ENCODE measurements at places on chromosomes 3 and 15.

DNA sequence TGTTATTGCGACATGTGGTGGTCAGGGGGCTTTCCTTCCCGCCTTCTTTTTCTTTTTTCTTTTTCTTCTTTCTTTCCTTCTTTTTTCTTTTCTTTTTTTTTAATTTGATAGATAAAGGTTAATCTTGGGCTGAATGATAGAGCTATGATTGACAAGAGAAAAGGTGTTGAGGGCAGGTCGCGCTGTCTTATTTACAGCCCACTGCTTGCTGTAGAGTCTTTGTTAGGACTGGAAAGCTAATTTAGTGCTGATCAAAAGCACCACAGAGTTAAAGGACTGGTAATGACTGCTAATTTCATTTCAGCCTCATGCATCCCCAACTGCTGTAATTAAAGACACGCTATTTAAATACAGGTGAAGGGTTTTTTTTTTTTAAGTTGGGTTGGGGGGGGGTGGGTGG is 10.6 kb upstream of the SOX2 start:
- DNase-seq = no peak

- no peak for DNase-seq
Observed at GRCh38 chr3:37934631-37935289, 55.8 kb upstream of the VILL start.

GRCh38 chr3:148315756-148316155 is 381.9 kb upstream of the AGTR1 start:
- no peak for DNase-seq

DNA sequence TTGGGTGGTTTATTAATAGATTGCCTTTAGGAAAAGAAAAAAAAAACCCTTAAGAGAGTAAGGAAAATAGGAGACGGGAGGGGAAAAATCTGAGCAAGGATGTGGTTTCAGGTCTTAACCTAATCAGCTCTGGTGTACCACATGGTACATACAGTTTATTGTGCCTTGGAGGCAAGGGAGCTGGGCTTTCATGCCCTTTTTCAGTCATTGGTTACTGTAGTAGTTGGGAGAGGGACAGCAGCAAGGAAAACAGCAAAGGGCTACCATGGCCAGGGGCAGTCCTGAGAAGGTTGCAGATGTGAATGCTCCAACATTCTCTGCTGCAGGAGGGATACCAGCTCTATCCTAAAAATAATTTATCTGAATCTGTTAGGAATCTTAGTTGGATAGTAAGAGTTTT is 5.9 kb downstream of the CMC1 start:
- no peak for DNase-seq

- no peak for DNase-seq
Observed at GRCh38 chr3:190083635-190084034, 37.1 kb downstream of the P3H2 start.

GRCh38 chr3:1661839-1662238 is 436.8 kb upstream of the CNTN4 start:
- DNase-seq = no peak

GRCh38 chr15:41332194-41333025 is at the start of the genes NUSAP1 and OIP5:
Gene NUSAP1 (plus strand): TSS chr15:41332881. CDS start chr15:41332958, 77 bp downstream.
Gene OIP5 (minus strand): TSS chr15:41332591. CDS start chr15:41332561, 30 bp downstream.
- DNase-seq = peak; percentile 95

- DNase-seq = peak; percentile 70
Observed at GRCh38 chr3:170037463-170038433, at the start of gene GPR160. Gene GPR160 (plus strand): TSS chr3:170037995. CDS start chr3:170083973, 45,978 bp downstream.

DNA sequence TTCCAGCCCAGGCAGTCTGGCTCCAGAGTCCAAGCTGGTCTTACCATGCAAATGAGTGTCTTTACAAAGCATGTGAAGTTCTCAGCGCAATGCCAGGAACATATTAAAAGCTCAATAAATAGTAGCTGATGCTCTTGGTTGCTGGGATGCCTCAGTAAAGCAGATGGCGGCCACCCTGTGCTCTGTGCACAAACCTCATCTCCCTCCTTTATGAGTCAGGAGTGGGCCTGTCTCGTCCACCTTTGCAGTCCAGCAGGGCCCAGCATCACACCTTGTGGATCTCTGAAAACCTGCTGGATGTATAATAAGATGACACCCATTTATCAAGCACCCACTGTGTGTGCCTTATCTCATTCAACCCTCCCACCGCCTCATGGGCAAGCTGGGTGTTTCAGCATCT is 42.7 kb downstream of the FAM174B start:
- DNase-seq = no peak

GRCh38 chr15:57923750-57924149 is 141.8 kb downstream of the ALDH1A2 start:
- no peak for DNase-seq

- DNase-seq = no peak
Observed at GRCh38 chr3:195209083-195209846, 61.7 kb downstream of the XXYLT1 start.

- no peak for DNase-seq
Observed at GRCh38 chr15:98955961-98956723, 51.5 kb downstream of the PGPEP1L start.

DNA sequence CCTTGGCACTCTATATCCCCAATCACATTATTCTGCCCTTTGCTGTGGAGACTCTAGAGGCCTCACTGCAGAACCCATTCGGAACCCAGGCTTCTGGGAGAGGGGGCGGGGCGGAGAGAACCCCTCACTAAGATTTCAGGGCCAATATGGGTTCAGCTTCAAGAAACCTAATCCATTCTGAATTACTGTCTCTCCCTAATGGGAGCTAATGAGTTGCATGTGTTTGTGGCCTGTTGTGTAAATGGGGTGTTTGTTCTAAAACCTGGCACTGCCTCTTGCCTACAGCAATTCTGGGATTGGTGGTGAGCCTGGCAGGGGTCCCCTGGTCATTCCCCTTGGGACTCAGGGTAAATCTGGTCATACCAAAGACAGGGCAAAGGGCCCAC is 605 bp upstream of the RASL12 start:
- DNase-seq = no peak
